ENCODE measurements at places on chromosomes 7 and 10.

GRCh38 chr10:110036640-110037039, 28.9 kb downstream of the ADD3 start:
- no peak for DNase-seq

- DNase-seq: no peak
These were observed 264.2 kb downstream of the HPSE2 start for GRCh38 chr10:98971464-98971863.

GRCh38 chr7:98852826-98853225, 17.0 kb downstream of the TMEM130 start:
- DNase-seq: no peak

- no peak for DNase-seq
These were observed 36.7 kb downstream of the ZNF467 start for GRCh38 chr7:149736478-149737360.

DNA sequence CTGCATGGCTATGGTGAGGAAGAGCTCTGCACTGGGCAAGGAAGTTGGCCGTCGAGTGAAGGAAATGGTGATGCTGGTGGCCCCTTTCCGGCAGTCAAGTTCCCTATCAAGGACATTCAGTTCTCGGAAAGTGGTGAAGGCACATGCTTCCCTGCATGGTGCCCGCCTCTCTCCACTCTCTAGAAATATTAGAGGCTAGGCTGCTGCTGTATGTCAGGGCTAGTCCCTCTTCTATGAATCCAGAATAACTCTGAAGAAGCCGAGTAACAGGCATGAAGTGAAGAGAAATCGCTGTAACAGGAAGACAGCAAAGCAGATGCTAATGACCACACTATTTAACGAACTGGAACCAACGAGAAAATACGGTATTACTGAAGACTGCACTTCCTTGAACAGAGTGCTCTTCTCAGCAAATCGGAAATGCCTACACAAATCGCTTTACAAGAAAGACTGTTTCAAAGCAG, 5.4 kb downstream of the IDI1 start:
- peak; percentile 83 for DNase-seq

- no peak for DNase-seq
These were observed 69.6 kb upstream of the CDK1 start for GRCh38 chr10:60708666-60709065.

GRCh38 chr10:88383276-88383675, 199.8 kb downstream of the RNLS start:
- DNase-seq: no peak

DNA sequence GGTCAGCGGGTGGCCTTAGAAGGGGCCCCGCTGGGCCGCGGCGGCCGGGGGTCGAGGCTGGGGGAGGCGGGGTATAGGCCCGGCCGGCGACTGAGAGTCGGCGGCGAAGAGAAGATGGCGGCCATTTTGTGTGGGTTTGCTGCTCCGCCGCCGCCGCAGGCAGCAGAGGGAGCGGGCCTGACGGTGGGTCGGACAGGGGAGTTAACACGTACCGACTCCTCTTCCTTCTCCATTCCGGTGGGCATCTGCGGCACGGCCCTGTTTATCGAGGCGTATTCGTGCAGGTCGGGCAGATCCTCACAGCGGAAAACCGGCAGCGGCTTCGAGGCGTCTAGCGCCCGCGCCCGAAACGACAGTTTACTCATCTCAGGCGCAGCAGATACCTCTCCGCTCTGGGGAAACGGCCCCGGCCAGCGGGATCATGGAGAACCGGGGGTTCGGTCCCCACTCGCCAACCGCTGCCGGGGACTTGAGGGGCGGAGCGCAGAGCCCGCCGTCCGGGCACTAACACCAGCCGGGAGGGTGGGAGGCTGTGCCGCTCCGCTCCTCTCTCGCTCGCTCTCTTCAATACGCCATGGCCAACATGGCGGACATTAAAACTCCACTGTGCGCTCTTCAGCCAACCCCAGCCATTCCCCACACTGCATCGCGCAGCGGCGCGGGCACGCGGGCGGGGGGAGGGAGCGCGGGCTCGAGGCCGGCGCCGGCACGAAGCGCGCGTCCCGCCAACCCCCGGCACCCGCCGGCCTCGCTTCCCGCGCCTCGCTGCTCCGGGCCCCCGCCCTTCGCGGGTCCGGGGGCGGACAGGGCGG, at the start of gene EPC1:
Gene EPC1, minus strand, starts transcription at position 608 of the 812 bp plus-strand sequence. Its CDS starts 243 bp downstream, at position 365.
- DNase-seq: peak; percentile 95

DNA sequence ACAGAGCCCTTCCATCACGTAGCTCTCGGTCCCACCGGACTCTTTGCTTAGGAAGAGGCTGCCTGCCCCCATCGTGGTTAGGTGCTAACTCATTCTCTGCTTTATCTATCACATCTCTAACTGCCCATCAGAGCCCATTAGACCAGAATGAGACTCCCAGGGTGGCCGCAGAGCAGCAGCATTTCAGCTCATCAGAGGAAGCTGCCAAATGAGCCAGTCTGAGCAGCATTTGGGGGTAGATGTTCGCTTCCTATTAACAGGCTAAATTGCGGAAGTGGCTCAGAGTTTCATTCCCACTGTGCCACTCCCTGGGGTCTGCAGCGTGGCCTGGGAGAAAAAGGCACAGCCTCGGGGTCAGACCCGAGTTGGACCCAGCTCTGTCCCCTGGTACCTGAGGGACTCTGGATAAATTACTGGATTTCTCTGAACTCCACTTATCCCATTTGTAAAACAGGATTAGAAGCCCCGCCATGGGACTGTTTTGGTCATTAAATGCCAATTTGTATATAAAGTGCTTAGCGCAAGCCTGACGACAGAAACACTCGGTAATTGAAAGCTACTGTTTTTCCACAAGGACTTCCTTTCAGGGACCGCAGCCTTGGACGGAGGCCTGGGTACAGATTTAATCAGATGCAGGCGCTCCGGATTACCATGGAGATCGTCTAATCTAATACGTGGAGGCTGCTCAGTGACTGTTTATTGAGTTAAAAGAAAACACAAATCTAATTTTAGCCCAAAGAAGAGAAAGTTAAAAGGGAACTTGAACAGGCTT, 73.8 kb upstream of the PRLHR start:
- DNase-seq: peak; percentile 35

Measured in B cell (primary cell).